Stimulated activated CD4-positive, alpha-beta T cell treated with anti-CD3 and anti-CD28 coated beads, Interleukin-12 subunit alpha, Interleukin-12 subunit beta, amount 100 ng/mL, for 24 hours (primary cell): ENCODE measurements at places on chromosomes 5 and 9.

DNA sequence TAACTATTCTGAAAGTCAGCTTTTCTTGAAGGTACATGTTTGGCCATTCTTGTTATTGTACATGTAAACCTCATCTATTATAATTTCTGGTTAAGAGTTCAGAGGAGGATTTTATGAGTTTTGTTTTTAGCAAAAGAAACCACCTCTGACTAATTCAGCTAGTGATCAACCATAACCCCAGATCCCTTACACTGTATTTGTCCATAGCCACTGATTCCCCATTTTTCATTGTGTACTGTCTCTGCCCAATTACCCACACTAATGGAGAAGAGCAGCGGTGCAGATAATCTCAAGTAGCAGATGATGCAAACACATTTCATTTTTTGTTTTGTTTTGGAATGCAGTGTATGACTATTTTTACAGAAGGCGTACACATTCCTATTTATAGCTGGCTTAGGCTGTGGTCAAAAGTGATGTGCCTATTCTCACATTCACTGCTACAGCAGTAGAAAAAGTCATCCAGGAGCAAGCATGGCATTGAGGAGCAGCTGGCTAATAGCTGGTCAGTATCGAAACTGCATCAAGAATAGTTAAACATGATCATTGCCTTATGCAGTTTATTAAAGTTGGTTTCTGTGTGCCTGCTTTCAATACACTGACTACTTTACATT, 988.3 kb downstream of the DTWD2 start:
- no peak for DNase-seq

DNA sequence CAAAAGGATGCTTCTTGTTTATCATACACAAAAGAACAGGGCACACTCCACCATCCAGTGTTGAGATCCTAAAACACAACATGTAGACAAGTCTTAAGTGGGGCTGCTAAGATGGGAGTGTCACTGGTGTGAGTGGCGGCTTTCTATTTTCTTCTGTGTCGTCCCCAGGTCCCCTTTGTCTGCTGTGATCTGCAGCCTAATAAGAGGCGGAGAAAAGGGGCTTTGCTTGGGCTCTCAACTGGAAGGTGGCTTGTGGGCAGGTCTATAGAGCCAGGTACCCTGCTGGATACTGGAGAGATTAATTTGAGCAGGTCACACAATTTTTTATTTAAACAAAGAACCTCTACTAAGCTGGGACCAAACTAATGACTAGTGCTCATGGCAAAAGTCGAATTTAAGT, 126.1 kb upstream of the SAP30L start:
- no peak for DNase-seq

DNA sequence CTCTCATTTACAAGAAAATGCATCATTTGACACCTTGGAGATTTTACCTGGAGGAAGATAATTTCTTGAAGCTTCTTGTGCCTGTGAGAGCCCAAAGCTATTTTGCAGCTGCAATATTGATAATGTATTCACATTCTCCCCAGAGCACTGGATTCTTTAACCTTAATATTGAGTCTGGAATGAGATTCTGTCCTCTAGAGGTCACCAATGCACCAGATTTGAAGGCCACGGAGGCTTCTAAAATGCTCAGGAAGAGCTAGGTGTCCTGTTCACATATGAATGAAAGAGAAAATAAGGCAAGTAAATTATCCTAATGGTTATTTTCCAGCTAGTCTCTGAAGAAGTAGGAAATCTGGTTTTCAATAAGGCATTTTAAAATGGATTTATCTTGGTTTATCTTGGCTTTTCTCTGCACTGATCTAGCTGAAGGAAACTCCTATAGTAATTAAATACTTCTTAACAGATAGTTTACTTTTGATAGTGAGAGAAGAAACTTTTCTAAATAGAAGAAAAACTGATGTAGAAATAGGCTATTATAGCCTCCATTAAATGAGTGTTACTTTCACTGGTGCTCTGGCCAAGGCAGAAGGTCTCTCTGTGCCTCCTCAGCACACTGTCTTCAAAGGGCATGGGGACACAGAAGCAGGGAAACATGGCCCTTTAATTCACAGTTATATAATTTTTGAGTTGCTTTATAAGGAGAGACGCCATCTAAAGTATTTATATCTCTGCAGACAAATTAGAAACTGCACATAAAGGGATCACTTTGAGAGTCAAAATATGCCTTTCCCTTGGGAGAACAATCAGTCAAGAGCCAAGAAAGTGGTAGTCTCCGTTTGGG, 297.0 kb upstream of the ACTBL2 start:
- DNase-seq, result no peak

DNA sequence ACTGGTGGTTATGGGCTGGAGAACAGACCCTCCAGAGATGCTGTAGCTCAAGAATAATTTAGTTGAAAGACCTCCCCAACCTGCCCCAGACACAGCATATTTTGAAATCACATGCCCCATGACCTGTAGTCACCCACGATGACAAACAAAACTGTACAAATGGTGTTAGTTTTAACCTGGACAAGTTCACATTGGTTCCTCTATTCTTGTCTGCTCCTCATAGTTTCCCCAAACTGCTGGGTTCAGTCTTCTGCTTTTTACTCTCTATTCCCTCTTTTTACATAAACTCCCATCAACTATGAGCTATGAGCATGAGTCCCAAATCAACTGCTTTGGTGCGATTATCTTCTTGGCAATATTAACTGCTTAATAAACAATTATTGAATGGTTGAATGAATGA, 365.3 kb upstream of the CLINT1 start:
- DNase-seq, result no peak

GRCh38 chr5:133370036-133370831, 242.1 kb downstream of the FSTL4 start:
- DNase-seq, result no peak

- no peak for DNase-seq
Measured at GRCh38 chr5:133927300-133928180, 40.9 kb downstream of the C5orf15 start.
